ENCODE measurements at places on chromosomes 4 and X.

DNA sequence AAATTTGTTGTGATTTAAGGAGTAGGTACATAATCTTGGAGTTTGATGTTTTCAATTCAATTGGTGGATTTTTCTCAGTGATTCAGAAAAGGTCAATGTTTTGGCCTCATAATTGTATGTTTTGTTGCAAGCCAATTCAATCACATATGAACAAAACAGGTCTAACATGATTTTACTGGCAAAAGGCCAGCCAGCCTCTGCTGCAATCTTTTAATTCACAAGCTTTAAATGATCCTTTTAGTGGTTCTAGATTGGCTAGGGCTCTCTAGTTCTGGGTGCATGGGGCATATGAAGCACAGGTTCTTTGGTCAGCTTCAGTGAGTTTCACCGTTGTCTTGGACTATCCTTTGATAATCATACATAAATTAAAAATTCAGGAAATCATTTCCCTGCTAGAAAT is 19.2 kb upstream of the SLC6A14 start:
- no peak for DNase-seq

- no peak for DNase-seq
Measured at GRCh38 chrX:2313864-2314640, 186.7 kb downstream of the DHRSX start.

- peak; percentile 36 for DNase-seq
Measured at GRCh38 chr4:139734201-139734874, 68.7 kb downstream of the MGST2 start.

DNA sequence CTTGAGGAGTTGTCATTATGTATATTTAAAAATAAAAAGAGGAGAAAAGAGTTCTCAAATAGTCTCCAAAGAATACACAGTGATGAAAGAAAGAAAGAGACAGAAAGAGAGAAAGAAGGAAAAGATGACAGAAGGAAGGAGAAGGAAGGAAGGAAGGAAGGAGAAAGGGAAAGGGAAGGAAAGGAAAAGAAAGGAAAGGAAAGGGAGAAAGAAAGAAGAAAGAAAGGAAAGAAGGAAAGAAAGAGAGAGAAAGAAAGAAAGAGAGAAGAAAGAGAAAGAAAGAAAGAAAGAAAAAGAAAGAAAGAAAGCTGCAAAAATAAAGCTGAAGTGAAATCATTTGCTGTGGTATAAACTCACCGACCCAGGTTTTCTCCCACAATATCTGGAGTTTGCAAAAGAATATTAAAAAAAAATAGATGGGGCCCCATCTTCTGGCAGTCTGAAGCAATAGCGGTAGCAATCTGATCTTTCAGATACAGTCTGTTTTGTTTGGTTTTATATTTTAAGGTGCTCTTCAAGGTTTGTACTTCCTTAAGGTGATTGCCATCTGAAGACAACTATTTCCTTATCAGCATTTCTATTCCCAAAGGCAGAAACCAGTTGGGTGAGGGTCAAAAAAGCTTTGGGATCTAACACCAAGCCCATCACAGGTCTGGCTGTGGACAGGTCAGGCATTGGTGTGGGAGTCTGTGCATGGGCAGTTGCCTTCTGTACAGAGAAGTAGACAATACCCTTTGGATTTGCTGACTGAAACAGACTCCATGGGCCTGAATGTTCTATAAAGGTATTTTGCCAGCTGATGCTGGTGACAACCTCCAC is 160.4 kb downstream of the CPEB2 start:
- no peak for DNase-seq

GRCh38 chr4:38873290-38873944 is 5.8 kb downstream of the FAM114A1 start:
- no peak for DNase-seq

DNA sequence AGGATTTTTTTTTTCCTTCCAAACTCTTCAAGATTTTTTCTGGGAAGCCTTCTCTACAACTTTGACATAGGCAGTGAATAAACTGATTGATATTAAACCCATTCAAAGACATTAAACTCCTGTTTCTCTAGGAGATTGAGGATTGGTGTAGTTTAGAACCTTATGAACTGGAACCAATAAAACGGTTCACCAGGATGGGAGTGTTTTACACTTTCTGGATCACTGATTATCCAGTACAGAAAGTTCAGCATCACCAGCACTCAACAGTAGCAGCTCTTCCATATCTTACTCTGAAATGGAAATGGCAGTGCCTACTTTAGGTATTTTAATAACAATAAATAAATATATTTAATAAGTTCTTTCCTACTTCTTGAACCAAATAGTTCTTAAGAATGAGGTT is 76.7 kb downstream of the BMPR1B start:
- no peak for DNase-seq

GRCh38 chr4:43781125-43781524 is 667.5 kb downstream of the KCTD8 start:
- DNase-seq: no peak

DNA sequence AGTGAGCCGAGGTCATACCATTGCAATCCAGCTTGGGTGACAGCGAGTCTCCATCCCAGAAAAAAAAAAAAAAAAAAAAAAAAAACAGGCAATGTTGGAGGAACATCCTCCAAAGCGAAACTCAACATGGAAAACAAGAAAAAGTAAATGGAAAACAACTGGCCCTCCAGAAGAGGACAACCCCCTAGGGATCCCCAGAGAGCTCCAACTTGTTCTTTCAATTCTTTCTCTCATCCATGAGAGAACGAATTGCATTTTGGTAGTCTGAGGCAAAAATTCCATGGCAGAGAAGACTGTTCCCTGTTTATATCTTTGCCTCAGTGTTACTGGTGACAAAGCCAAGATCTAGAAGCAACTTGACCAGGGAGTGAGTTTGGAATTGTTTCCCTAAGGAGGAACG is 49.8 kb downstream of the OPHN1 start:
- DNase-seq: no peak

- DNase-seq: no peak
Measured at GRCh38 chrX:107979534-107979933, 2.6 kb downstream of the TEX13B start.

- DNase-seq: no peak
Measured at GRCh38 chr4:5992171-5992827, 25.9 kb downstream of the C4orf50 start.

GRCh38 chr4:41880840-41881831 is 54.1 kb upstream of the TMEM33 start:
- no peak for DNase-seq

GRCh38 chr4:121070274-121070673 is 2.1 kb downstream of the NDNF start:
- DNase-seq: no peak

- DNase-seq: no peak
Measured at GRCh38 chr4:128501239-128501638, 213.6 kb upstream of the PGRMC2 start.

- DNase-seq: no peak
Measured at GRCh38 chr4:24978291-24979075, 52.3 kb downstream of the LGI2 start.

DNA sequence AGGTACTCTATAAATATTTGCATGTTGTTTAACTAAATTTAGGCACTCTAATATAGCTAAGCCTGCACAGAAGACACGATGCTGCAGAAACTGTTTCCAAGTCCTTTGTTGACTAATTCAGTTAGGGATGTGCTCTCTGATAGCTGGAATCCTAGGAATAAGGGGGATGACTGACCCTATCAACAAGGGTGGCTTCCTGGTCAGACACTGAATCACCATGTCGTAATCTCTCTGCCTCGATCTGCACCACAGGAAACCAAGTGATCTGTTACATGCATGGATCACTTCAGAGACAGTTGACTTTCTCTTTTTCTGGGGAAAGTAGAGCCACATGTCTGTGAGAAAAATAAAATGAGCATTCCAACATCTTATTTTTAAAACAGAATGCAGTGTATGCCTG is 169.1 kb downstream of the GUCY2F start:
- no peak for DNase-seq

DNA sequence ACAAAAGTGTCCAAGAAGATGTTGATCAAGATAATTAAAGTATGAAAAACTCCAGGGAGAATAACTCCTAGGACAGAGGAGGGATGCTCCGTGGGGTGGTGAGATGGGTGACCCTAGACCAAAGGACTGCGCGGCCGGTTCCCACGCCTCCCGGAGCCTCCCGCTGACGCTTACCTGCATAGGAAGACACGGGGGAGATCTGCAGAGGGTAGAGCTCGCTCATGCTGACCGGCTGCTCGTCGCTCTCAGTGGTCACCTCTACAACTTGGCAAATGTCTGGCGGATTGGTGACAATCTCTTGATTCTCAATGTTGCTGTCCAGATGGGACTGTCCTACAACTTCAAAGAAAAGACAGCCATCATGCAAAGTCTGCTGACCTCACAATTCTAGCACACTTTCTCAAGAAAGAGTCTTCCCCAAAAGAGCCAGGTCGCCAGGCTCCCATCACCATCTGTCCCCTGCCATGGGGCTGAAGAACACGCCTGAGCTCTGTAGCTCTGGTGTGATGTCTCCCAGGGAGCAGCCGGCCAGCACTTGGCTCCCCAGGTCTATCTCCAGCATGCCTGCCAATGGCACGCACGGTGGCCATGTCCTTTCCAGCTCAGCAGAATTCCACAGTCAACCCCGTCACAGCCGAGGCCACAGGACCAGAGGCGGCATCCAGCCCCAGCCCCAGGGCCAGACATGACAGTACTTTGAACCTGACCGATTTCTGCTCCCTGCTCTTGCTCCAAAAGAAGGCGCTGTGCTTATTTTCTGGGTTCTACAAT is 75.4 kb downstream of the IRF2 start:
- no peak for DNase-seq

GRCh38 chrX:118522230-118522926 is 26.8 kb downstream of the DOCK11 start:
- no peak for DNase-seq

GRCh38 chr4:183354219-183354618 is 32.0 kb upstream of the CLDN24 start:
- no peak for DNase-seq

GRCh38 chrX:14095702-14096101 is 66.0 kb upstream of the GEMIN8 start:
- DNase-seq: peak; percentile 23

- DNase-seq: no peak
Measured at GRCh38 chrX:129125122-129125914, 398.0 kb downstream of the SMARCA1 start.

GRCh38 chrX:105869701-105870100 is 47.4 kb downstream of the NRK start:
- DNase-seq: no peak

DNA sequence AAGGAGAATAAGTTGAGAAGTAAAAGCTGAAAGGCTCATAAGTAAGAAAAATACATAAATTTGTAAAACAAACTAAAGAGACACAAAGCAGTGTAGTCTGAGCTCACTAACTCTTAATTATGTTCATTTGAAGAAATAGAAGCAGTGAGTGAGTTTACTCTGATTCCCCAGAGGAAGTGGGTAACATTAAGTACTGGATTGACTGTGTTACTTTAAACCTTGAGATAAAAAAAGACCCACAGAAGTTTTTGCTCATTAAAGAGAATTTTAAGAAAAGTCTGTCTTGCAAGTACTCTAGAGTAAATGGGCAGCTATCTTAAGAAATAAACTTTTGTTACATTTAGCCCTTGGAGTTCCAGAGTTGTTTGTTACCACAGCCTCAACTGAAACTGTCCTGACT is 2466.9 kb downstream of the PCDH7 start:
- no peak for DNase-seq

DNA sequence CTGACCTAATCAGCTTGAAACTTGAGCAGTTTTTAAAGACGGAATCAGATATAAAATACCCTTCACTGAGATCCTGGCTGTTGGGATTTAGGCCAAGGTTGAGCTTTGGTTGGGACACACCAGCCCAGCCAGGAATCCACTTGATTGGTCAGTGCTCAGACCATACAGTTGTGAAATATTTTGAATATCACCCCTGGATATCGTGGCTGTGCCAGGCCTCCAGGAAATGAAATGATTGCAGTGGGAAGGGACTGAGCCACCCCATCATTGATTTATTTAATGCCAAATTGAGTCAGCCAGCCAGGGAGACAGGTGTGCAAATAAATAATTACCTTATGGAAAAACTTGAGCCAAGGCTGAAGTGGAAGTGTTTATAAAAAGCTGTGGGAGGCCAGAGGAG is 128.4 kb upstream of the SCML1 start:
- no peak for DNase-seq

- no peak for DNase-seq
Measured at GRCh38 chrX:37553476-37553875, 18.0 kb upstream of the LANCL3 start.

- no peak for DNase-seq
Measured at GRCh38 chr4:31341601-31342359, 621.6 kb downstream of the PCDH7 start.

- no peak for DNase-seq
Measured at GRCh38 chr4:135240796-135241195, 1039.2 kb upstream of the PABPC4L start.

DNA sequence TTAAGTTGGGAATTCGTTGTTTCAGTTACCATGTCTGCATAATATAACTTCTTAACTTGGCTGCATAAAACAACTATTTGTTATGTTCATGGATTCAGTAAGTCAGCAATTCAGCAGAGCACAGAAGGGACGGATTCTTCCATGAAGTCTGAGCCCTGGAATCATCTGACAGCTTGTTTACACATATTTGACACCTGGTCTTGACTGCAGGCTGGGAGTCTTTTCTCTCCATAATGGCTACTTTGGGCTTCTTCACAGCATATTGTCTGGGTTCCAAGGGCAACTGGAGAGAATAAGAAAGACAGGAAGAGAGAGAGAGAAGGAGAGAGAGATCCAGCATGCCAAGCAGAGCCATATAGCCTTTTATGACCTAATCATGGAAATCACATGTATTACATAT is 23.1 kb downstream of the CENPC start:
- DNase-seq: no peak

- no peak for DNase-seq
Measured at GRCh38 chr4:115844180-115844579, 730.8 kb upstream of the NDST4 start.

GRCh38 chrX:48901069-48901468 is 3.3 kb downstream of the PQBP1 start:
- no peak for DNase-seq

DNA sequence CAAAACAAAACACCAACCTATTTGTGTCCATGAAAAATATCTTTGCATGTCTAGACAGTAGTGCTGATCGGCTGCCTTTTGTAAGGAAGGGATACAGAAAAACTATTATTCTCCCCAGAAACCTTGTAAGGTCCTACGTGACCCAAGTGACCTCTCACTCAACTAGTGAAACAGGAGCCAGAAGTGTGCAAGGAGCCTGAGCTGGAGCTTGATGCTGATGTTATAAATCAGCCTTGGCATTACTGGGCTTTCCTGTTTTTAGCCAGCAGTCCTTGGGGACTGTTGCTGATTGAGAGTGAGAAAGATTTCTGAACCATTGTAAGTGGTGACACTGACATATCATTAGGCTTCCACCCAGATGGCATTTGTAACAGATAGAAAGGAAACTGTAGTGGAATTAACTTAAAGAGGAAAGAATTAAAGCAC is 100.8 kb upstream of the LIMCH1 start:
- no peak for DNase-seq
